ENCODE measurements at places on chromosomes 12 and 14.
A peak's percentile ranks its signal among the peaks of the same experiment; 100 is the strongest.

DNA sequence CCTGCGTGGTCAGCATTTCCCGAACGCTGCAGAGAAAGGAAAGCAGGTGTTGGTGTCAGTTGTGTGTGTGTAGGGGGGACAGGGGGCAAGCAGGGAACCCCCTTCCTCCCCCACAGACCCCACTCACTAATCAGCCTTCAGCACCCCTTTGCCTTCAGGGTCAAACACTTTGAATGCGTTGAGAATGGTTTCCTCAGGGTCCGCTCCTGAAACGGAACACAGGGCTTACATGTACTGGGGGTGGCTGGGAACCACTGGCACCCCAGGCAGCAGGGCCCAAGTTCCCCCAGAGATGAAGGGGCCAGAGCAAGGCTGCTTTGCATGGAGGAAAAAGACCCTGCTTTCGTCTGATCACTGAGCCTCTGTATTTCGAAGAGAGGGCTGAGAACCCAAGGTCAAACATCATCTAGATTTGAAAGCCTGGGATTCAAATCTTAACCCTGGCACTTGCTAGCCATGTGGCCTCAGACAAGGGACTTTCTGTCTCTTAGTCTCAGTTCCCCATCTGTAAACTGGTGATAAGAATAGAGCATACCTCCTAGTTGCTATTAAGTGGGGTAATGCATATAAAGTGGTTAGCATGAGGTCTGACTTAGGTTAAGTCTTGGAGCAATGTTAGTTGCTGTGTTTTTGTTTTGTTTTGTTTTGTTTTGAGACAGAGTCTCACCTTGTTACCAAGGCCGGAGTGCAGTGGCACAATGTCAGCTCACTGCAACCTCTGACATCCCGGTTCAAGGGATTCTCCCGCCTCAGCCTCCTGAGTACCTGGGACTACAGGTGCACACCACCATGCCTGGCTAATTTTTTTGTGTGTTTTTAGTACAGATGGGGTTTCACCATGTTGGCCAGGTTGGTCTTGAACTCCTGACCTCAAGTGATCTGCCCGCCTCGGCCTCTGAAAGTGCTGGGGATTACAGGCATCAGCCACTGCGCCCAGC, 7.0 kb downstream of the MYL2 start:
- no peak for DNase-seq

DNA sequence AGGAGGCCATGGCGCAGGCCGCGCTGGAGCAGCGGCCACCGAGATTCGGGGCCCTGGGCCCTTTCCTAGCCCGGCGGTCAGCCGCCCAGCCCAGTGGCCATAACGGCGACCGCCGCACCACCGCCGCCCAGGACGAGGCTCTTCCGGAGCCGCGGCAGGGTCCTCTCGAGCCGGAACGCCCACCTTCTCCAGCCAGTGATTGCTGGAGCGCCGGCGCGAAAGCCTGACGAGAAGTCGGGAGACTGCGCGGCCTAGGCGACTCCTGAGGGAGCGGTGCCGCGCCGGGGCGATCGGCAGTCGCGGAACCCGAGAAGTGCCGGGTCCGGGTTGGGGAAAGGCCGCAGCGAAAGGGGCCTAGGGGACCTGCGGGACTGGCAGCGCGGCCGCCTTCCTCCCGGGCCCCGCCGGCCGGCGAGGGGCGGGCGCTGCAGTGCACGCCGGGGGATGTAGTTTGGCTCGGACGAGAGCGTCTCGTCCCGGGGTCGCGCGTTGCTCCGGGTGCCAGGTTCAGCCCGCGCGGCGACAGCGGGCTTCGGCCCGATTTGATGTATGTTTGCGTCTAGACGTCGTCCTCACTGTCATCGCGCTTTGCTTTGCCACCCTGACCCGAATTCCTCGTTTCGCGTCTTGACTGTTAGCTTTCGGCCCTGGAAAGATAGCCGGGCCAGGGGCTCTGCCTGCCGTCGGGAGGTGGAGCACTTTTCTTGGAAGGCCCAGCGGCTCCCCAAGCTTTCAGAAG, at the start of gene VTI1B:
Gene VTI1B, minus strand, starts transcription at position 153 of the 739 bp plus-strand sequence. Its CDS starts 143 bp downstream, at position 10.
- peak; percentile 88 for DNase-seq

- no peak for DNase-seq
These were observed 43.8 kb downstream of the EVL start for GRCh38 chr14:100108840-100109593.

DNA sequence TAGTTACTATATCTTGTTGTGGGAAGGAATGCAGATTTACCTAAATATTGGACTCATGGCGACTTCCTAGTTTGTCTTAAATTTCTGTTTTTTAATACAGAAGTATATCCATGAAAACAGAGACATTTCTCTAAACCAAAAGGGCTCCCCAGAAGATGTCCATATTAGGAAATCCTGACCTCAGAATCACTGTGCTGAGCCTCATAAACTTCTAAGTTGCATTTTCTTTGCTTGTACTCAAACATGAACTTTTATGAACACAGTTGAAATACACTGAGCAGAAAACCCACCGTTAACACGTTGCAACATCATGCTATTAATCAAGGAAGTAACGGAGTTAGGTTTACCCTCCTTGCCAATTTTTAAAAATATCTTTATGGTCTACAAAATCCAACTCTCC, 42.9 kb upstream of the NR2C1 start:
- DNase-seq: no peak

GRCh38 chr12:131041968-131042833, 88.5 kb downstream of the ADGRD1 start:
- no peak for DNase-seq

- DNase-seq: no peak
These were observed 44.1 kb downstream of the TSPAN11 start for GRCh38 chr12:30970559-30971197.

DNA sequence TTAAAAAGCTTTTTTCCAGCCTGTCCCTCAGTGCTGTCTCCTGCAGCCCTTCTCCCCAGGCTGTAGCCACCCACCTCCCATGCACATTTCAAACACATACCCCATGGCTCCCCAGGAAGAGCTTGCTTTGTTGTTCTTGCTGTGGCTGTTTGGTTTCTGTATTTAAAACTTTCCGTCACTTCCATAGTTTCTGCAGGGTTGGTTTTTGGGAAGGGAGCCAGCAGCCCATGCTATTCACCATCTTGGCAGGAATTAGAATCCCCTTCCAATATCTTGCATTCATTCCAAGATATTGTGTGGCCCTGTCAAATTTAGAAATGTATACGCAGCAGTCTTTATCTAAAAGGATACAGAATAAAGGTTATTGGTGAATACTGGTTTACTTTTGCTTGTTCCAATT, 29.6 kb downstream of the CFAP251 start:
- DNase-seq: no peak

GRCh38 chr12:10607885-10608458, 5.4 kb downstream of the MAGOHB start:
- peak; percentile 35 for DNase-seq

DNA sequence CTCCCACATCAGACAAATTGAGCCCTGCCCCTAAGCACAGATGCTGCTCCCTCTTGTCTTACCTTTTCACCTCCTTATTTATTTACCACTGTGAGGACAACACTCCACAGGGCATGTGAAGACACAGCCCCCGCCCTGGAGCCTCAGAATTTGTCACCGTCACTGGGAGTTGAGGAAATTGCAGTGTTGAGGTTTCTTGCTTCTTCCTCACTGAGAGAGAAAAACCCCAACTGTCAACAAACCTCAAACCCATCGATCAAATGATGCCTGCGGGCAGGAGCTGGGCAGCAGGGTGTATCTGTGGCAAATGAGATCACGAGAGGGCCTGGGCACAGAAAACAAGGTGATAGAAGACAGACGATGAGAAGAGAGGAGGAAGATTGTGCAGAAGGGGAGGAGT, 30.5 kb upstream of the PLEKHG3 start:
- DNase-seq: peak; percentile 78

Data from natural killer cell (primary cell).